ENCODE measurements at places on chromosomes 11 and 22. TPM values are rescaled to one million over a fixed set of nuclear protein-coding genes. Genes with fewer than 3 reads are reported as not detected.

Gene OR10D3
- not detected for total RNA-seq

Gene MRGPRX3
- not detected for total RNA-seq

Gene SYT13
- total RNA-seq, result 0.14 TPM

Gene MAP6
- total RNA-seq, result 1.3 TPM

Gene TP53AIP1
- total RNA-seq, result 32.0 TPM

Gene CACNA1I
- total RNA-seq, result 0.52 TPM

Gene MYO7A
- 1.5 TPM for total RNA-seq

Gene LDHAL6A
- not detected for total RNA-seq
